ENCODE measurements at places on chromosomes 1 and 21.

DNA sequence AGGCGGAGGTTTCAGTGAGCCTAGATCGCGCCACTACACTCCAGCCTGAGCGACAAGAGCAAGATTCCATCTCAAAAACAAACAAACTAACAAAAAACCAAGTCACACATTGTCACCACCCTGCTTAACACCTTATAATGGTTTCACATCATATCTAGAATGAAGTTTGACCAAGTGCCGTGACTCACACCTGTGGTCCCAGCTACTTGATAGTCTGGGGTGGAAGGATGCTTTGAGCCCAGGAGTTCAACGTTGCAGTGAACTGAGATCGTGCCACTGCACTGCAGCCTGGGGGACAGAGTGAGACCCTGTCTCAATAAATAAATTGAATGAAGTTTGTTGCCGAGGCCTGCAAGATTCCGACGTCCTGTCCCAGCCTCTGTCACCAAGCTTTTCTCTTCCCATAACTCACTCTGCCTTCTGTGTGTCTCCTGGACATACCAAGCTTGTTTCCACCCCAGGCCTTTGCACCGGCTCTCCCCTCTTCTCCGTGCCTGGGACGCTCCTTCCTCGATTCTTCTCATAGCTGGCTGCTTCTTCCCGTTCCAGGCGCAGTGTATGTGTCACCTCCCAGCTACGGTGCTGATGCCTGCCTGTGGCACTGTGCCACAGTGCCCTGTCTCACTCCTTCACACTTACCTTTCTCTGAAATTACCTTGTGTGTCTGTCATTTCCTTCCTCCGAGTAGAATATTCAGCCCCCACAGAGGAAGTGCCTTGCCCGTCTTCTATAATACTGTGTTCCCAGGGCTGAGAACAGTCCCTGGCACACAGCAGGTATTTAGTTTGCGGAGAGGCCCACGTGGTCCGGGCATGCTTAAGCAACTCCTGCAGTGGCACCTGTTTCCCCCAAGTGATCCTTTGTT, 3.8 kb upstream of the SELENON start:
- DNase-seq = no peak

- no peak for DNase-seq
These were observed 101.7 kb downstream of the OLFML2B start for GRCh38 chr1:161921990-161922389.

DNA sequence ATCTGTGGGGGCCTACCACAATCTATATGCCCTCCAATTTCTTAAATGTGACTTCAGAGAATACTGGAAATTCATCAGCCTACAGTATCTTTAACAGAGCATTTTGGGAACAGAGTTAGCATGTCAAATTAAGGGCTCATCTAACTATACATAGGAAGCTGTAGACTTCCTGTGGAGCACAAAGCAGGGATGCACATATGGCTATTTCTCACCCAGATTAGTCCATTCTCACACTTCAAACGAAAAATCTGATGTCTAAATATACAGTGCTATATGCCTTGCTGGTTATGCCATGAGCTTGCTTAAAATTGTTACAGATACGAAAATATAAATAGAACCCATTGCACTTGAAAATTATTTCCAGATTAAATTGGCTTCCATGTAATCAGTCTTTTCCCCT, 1922.8 kb downstream of the MRPL39 start:
- DNase-seq = no peak

DNA sequence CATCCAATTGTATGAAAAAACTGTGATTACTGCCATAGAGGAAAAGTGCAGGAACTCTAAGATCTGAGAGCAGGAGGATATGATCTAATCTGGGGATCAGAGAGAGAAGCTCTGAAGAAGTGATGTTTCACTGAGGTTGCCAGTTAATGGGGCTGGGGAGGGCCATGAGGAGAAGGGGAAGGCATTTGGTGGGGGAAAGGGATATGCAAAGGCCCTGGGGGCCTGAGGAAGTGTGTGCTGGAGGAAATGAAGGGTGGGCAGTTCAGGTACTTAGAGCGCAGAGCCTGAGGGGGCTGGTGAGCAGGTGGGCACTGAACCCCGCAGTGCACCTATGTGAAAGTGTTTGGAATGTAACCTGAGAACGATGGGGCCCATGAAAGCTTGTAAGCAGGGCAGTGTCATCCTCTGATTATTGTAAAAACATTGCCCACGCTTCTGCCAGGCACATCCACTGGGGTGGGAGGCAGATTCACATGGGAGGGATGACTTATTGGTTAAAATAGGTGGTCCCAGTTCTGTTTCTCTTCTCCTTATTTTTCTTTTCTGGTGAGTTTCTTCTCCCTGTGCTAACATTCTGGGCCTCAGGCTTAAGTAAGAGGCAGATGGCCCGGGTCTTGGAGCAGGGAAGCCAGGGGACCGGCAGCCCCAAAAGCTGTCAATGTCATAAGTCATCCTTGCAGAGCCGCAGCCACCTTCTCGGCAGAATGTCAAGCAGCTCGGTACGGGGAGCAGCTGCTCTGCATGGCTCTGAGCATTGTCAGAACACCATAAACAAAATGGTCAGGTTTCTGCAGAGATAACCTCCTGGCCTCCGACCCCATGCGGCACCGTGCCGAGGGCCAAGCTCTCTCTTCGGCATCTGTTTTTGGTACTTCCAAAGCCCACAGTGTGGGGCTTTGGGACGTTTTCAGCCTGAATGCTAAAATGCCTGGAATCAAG, 492.0 kb upstream of the VAMP3 start:
- no peak for DNase-seq

All from left ventricle myocardium inferior (tissue), 1 donor.